ENCODE measurements at places on chromosomes 7 and 10.
A peak's percentile ranks its signal among the peaks of the same experiment; 100 is the strongest.

- DNase-seq = no peak
Measured at GRCh38 chr7:100544967-100545359, 6.0 kb downstream of the AGFG2 start.

- DNase-seq = no peak
Measured at GRCh38 chr7:68752485-68753178, 845.6 kb upstream of the AUTS2 start.

DNA sequence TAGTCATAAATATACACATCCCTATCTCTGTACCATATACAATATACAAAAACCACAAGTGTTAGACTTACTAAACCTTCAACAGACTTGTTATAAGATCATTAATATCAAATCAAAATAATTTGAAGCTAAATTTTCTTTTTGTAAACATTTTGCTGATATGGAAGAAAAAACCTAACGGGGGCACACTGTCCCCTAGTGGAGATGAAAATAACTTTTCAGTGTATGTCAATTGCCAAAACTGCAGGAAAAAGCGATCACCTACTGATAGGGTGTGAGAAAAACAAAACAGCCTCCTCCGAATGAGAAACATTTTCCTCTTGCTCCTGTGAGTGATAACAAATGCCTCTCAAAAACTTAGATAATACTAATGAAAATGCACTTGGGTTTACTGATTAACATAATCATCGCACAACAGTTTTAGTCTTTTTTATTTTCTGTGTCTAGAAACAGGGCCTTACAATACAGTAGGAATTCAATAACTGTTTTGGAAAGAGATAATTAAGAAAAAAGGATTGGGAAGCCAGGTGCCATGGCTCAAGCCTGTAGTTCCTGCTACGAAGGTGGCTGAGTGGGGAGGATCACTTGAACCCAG, 322.7 kb downstream of the CRPPA start:
- peak; percentile 6 for DNase-seq

DNA sequence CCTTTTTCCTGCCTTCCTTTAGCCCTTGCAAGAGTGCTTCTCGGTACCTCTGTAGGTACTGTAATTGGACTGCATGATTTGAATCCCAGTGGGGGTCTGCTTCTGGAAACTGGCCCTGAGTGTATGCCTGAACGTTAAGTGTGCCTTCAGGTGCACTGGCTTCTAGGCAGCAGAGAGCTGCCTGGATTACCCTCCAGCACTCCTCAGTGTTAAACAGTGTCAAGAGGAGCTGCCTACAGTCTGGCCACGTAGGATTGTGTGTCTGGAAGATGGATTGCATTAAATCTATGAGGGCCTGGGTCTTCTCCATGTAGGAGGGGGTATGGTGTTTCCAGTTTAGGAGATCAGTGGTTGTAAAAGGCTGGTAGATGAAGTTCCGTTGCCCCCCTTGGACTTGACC, 103.7 kb downstream of the TRIM24 start:
- DNase-seq = no peak

- no peak for DNase-seq
Measured at GRCh38 chr7:105580022-105580740, 1.1 kb downstream of the EFCAB10 start.

DNA sequence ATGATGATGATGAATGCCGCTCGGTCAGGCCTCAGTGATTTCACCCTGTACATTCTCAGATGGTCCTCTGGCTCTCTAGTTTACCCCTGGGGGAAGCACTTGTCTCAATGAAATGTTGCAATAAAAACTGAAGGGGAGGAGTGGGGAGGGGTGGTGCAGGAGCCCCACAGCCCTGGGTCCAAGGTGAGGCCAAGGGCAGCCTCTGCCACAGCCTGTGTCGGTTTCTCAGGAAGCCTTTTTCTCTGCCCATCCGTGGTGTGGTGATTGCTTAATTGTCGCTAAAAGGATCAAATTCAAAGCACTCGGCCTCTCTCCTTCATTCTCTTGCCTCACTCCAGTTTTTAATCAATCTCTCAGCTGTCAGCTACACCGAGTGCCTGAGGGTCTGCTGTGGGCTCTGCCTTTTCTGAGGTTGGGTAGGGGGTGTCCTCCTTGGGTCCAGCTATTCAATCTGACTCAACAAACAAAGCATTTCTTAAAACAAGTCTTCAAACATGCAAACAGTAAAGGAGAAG, 39.1 kb upstream of the HSPA12A start:
- DNase-seq = no peak

GRCh38 chr10:92562424-92562823, 11.5 kb downstream of the IDE start:
- no peak for DNase-seq

- no peak for DNase-seq
Measured at GRCh38 chr10:120318862-120319261, 138.2 kb upstream of the PLPP4 start.

- DNase-seq = peak; percentile 32
Measured at GRCh38 chr10:14858338-14858960, 20.2 kb upstream of the SUV39H2 start.

DNA sequence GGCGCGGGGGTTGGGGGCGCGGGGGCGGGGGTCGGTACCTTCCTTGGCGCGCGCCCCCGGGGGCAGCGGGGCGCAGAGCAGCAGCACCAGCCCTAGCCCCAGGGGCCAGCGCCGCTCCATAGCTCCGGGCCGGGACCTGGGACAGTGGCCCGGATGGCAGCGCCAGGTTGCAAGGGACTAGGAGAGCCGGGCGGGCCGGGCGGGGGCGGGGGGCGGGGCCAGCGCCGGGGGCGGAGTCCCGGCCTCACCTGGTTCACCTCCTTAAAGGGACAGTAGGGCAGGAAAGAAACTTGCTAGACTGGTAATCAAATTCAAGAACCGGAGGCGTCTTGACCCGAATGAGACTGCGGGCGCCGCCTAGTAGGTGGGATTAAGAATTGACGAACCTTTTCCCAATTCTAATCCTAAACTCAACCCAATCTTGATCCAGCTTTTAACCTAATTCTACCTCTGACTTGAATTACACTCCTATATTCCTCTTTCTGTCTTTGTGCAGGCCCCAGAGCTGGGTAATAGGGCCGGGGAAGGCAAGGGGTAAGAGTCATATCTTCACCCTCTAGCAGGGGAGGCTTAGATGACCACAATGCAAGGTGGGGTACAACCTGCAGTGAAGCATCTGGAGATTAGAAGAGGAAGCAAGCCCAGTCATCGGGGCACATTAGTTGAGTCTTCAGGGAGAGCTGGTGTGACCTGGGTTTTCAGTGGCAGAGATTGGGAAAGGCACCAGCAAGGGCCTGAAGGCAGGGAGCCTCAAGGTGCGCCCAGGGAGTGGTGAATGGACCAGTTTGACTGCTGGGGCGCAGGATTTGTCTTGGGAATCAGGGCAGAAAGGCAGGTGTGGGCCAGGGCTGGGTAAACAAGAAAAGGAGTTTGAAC, at the start of gene EPHA1:
Gene EPHA1 (minus strand): TSS at position 171 of the 876 bp plus-strand sequence. CDS start 51 bp downstream, at position 120.
- no peak for DNase-seq

All from inflammatory macrophage treated with lipopolysaccharide for 4 hours (primary cell).